ENCODE measurements at places on chromosomes 6 and 20.
A peak's percentile ranks its signal among the peaks of the same experiment; 100 is the strongest.

DNA sequence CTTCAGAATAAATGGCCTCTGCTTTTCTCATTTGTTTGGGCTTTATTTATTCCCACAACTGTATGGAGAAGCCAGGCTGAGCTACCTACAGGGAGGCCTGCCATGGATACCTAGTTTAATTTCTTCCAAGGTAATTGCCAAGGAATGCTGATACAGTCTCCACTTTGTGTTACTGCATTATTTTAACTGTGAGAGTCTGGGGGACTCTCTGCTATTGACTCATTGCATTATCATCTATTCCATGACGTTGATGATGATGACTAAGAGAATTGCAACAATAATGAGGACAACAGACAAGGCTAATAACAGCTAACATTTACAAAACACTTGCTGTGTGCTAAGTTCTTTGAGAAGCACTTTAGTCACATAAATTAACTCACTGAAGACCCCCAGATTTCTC, 88.3 kb upstream of the COL21A1 start:
- H3K4me3 ChIP-seq = no peak overlapping the region
- no peak for DNase-seq
- peak overlapping the region; percentile 74 for H3K27ac ChIP-seq
- H3K27me3 ChIP-seq = no peaks in the 10 kb centered on the region
- H3K4me1 ChIP-seq = peaks cover 20% of the 10 kb centered on the region
- H3K36me3 ChIP-seq = no peaks in the 10 kb centered on the region

GRCh38 chr20:2688041-2688591, 4.5 kb upstream of the EBF4 start:
- H3K27ac ChIP-seq = no peak overlapping the region
- H3K4me1 ChIP-seq = no peaks in the 10 kb centered on the region
- H3K4me3 ChIP-seq = no peak overlapping the region
- H3K36me3 ChIP-seq = no peaks in the 10 kb centered on the region
- no peak for DNase-seq

DNA sequence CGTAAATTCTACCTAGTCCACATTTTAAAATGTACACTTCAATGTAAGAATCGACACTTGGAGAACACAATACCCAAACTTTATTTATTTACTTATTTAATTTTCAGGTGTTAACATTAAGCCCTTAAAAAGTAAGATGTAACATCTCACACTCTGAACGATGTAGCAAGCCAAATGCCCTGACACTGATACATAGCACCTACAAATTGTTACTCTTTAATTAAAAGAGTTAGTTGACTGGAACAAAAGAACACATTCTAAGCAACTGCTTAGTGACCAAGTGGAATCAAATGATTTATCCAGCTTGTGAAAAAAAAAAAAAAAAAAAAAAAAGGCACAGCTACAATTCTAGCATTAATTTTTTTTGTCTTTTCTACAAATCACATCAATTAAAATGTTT, 292.1 kb upstream of the THEMIS start:
- no peak overlapping the region for H3K27ac ChIP-seq
- DNase-seq = no peak
- peaks cover 14% of the 10 kb centered on the region for H3K4me1 ChIP-seq
- no peak overlapping the region for H3K4me3 ChIP-seq
- H3K36me3 ChIP-seq = no peaks in the 10 kb centered on the region

- H3K4me1 ChIP-seq = no peaks in the 10 kb centered on the region
- H3K36me3 ChIP-seq = no peaks in the 10 kb centered on the region
- H3K27ac ChIP-seq = no peak overlapping the region
Observed at GRCh38 chr6:165891320-165891719, 228.3 kb upstream of the PDE10A start.

DNA sequence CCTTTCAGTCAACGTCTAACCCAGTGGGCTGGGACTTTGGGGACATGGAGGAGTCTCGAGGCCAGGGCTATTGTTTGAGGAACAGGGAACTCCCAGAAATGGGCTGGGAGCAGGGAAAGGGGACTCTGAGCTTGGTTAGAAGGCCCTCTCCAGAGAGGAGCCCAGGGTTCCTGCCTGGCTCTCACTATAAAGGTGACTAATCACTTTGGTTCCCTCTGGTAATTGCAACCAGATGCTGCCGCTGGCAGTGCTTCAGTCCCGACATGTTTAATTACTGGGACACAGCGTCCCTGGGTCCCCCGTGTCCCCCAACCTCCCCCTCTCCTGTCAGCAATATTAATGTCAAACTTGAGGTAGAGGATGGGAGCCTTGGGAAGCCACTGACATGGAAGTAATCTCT, 5.0 kb upstream of the GDF5 start:
- H3K27me3 ChIP-seq = no peaks in the 10 kb centered on the region
- no peak overlapping the region for H3K4me3 ChIP-seq
- peak overlapping the region; percentile 20 for H3K27ac ChIP-seq
- no peaks in the 10 kb centered on the region for H3K36me3 ChIP-seq
- H3K4me1 ChIP-seq = peaks cover 13% of the 10 kb centered on the region
